NCI-H69 (cell line): ENCODE measurements at places on chromosomes 6 and 20.

DNA sequence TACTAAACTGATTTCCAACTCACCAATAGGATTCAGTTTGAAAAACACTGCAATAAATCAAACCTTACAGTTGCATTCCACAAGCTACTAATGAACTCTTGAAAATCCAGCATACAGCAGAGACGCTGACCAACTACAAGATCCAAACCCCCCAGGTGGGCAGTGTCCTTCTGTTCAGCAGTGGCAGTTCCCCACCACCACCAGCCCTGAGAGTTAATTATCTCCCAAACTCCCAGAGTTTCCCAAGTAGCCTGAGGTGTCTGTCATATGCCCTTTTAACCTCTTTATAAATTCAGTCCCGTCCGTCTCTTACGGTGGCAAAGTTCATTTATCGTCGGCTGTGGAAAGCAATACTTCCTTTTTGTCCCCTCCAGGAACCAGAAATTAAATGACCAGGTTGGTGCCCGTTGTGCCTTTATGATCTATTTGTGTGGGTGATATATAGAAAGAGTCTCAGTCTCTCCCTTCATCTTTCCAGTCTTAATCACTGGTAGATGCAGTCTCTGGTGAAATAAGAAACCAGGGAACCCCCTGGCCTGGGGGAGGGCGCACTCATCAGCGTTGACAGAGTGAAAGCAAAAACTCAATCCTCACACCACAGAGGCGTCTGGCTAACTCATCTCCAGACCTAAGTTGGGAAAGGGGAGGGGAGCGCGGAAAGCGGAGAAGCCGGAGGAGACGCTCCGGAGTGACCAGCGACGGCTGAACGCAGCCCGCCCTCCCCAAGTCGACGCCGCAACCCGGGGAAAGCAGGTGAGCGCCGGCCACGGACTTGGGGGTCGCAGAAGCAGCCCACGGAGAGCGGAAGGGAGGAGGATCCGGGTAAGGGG, 717 bp downstream of the MRPL14 start:
- DNase-seq = peak; percentile 79

DNA sequence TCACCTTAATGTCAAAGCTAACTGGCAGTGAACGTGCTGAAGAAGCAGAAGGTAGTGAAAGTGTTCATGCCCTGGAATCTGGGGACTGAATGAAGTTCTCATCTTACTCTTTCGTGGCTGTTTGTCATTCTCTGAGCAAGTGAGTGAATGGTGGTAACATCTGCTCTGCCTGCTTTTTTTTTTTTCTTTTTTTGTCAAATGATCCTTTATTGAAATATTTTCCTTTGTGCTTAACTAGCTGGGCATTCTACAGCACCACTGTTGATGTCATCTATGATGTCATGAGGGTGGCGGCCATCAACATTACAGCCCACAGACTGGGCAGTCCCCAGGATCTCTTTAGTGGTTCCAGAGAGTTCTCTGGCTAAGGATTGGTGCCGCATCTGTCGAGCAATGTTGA, 65.2 kb downstream of the RIN2 start:
- no peak for DNase-seq

DNA sequence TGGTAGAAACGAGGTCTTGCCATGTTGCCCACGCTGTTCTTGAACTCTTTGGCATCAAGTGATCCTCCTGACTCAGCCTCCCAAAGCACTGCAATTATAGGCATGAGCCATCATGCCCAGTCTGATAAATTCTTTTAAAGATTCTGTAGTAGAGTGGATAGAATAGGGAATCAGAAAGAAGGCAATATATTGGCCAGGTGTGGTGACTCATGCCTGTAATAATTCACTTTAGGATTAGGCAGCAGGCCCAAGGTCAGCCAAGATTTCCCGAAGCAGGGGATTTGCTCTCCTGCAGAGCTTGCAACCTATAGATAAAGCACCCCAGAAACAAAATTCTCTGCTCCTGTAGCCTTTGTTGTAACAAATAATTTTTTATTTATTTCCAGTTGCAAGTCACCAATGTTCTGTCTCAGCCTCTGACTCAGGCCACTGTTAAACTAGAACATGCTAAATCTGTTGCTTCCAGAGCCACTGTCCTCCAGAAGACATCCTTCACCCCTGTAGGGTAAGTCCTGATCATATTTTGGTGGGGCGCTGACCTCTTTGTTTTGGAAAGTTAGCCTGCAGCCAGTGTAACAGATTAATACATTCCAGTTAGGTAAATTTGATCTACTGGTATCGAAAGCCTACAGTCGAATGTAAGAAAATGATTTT, 30.4 kb upstream of the MROH8 start:
- DNase-seq = no peak

GRCh38 chr6:33329058-33329457, 11.5 kb upstream of the ZBTB22 start:
- DNase-seq = no peak

DNA sequence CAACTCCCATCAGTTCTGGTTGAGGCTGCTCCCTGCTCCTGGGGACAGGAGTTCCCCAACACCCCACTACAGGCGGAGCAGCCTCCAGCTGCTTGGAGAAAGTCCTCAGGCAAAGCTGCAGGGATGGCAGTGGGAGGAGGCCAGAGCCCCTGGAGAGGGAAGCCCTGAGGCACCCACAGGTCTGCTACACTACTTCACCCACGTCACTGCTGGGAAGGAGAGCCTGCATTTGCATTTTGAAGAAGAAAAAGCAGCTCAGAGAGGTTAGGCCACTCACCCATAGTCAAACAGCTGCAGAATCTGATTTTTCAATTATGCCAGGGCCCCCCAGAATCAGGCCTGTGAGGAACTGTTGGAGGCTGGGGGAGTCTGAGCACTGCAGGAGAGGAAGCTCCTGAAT, 17.2 kb downstream of the BFSP1 start:
- no peak for DNase-seq

- no peak for DNase-seq
These were observed 51.2 kb upstream of the GPR31 start for GRCh38 chr6:167208819-167209576.

GRCh38 chr6:44781912-44782597, 394.5 kb downstream of the CDC5L start:
- no peak for DNase-seq

- no peak for DNase-seq
These were observed 241.0 kb downstream of the SLC24A3 start for GRCh38 chr20:19453410-19453809.

- DNase-seq = peak; percentile 29
These were observed 7.5 kb upstream of the LY86 start for GRCh38 chr6:6581054-6581453.

- no peak for DNase-seq
These were observed at the start of gene RSPO4 for GRCh38 chr20:1001911-1002681. RSPO4 (minus strand) TSS chr20:1002311; CDS start chr20:1002164, 147 bp downstream.

DNA sequence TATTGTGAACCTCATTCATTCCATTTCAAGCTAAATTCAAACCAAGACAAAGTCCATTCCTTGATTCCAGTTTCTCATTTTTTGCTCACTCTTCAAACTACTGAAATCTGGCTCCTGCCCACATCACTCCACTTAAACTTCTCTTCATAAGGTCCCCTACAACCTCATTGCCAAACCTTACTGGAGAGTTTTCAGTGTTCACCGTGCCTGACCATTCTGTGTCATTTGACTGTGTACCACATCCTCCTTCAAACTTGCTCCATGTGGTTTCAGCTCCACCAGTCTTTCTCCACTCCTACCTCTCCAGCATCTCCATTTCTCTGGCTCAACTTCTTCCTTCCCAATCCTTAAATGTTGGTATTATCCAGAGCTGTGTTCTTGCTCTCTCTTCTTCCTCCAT, 38.5 kb upstream of the TAB2 start:
- no peak for DNase-seq

- DNase-seq = no peak
These were observed 1.6 kb downstream of the STX7 start for GRCh38 chr6:132511210-132511830.

DNA sequence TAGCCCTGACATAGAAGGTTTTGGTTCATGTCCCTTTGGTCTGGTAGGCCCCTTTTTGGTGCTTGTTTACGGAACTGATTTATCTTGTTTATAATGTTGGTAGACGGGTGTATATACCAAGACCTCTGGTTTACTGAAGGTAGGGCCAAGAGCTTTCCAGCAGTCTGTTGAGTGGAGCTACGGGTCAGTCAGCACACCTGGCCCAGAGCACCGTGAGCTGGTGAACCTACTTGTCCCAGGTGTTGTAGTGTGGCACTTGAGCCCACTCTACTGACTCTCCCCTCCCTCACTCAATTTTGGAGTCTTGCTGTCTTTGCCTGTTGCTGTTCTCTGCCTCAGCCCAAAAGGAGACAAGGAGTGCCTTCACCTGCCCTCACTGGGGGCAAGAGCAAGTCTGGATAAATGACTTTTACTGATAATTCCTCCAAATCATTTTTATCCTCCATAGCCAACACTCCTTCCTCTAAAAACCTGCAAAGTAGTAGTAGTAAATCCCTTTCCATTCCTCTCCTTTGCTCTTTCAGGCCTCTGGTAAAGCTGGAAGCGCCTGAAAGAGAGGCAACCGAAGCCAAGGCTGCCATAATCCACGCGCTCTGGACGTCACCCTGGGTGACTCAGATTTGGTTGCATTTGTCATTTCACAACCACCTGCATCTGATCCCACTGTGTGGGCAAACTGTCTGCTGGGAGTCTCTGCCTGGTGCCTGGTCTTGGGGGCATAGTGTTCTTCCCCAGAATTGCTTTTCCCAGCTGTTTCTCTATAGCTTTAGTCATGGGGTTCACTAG, 22.2 kb downstream of the RREB1 start:
- DNase-seq = no peak

DNA sequence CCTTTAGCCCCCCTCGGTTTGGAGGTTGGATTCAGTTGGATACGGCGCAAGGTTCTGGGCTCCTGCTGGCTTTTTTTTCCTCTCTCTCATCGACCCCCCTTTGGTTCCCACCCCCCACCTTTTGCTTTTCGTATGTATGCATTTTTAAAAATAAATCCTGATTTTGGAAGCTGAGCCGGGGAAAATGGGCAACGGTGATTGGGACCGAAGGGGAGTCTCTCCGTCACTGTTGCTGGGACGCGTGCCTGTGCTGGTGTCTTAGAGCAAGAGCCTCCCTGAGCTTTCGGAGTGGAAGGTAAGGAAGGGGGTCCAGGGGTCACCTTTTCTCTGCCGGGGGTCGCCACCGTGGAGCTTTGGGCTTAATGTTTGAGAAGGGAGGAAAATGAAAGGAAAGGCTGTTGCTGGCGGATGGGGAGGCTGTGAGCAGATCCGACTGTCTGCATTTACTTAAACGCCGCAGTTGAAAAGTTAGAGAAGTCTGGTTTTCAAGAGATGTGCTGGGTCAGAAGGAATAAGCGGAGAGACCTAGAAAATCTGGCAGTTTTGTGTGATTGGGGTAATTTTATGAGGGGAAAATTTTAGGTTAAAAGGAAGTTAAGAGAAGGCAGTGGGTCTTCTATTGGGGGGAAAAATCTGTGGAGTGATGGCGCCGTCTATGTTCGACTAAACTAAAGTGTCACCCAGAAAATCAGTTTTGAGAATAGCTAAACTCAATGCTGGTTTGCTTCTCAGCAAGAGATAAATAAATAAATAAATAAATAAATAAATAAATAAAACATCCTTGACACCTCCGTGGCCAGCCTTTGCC, 828 bp downstream of the ADGRB3 start:
- peak; percentile 59 for DNase-seq

- DNase-seq = no peak
These were observed 55.7 kb downstream of the GNAS start for GRCh38 chr20:58908221-58908620.

DNA sequence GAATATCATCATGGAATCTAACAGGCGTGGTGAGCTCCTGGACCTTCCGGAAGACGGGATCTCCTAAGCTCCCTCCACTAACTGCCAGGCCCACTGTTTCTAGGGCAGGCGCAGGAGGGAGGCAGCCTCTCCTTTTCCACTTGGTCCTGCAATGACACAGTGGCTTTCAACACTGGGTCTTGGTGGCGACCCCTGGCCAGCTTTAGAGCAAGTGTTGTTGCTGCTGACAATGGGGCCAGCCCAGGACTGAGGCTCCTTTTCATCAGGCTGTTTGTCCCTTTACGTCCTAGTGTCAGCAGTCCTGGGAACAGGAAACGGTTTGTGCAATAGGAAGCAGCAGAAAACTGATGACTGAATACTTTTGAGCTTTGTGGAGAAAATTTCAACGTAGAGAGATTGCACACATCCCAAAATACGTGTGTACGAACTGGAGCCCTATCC, 9.7 kb upstream of the QKI start:
- DNase-seq = no peak

DNA sequence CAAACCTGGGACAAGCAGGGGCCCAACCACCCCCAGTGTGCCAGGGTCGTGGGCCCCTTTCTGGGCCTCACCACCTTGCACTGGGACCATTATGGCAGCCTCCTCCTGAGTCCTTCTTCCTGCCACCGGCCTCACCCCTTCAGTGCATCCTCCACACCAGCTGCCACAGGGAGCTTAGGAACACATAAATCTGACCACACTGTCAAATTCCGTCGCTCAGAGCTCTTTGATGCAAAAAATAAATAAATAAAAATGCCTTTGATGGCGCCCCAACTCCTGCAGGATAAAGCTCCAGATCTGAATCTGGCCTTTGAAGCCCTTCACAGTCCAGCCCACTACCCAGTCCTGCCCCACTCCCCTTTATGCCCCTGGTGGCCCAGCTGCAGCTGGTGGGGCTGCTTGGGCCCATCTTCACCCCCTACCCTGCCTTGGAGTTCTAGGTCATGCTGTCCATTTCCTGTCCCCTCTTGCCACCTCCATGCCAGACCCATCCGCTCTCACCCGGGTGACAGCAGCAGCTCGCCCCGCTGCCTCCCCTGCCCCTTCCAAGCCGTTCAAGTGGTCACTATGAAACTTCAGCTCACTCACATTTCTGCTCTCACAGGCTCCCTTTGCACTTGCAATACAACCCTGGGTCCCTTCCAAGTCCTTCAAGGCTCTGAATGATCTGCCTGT, 16.0 kb downstream of the MYH7B start:
- DNase-seq = no peak

DNA sequence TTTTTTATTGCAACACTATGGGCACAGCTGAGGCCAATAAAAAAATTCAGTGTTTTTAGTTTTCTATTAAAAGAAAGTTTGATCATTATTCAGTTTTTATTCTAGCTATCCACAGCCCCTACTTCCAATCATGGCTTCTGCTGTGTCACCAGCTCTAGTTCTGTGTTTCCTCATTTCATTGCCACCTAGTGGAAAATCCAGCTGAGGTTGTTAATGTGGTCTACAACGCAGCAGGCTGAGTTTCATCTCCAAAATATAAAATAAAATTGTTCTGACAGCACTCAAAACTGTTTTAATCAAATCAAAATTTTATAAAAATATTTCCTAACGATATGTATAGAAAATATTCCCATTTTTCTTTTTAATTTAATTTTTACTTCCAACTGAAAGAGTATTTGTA, 13.6 kb downstream of the COL9A1 start:
- no peak for DNase-seq

DNA sequence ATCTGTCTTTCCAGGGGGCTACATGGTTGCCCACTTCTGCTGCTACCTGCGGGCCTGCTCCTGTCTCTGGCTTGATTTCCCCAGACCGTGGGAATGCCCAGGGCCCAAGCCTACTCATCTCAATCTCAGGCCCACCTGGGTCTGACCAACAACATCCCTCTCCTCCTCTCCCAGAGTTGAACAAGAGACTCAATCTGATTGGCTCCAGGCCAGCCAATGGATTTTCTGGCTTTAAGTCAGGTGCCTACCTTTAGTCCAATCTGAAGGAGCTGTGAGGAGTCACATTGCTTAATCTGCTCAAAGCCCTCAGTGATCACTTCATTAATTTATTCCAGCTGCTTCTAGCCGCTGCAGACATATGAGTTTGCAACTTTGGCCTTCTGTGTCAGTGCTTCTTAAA, 162.4 kb upstream of the KCNG1 start:
- DNase-seq = no peak
